ENCODE measurements at places on chromosomes 7 and 10. TPM values are rescaled to one million over a fixed set of nuclear protein-coding genes. Genes with fewer than 3 reads are reported as not detected.

TMEM178B gene
- 0.08 TPM for total RNA-seq

STAG3 gene
- 1.4 TPM for total RNA-seq

IFIT1 gene
- 27.1 TPM for total RNA-seq

TUBB8 gene
- total RNA-seq, result not detected

PON3 gene
- total RNA-seq, result not detected

ADARB2 gene
- not detected for total RNA-seq

ZNF117 gene
- 1.9 TPM for total RNA-seq

DOCK1 gene
- total RNA-seq, result 100 TPM

EPHB4 gene
- 83.1 TPM for total RNA-seq

ITPRID1 gene
- total RNA-seq, result not detected

CALML5 gene
- total RNA-seq, result not detected

NME8 gene
- not detected for total RNA-seq

TEX36 gene
- total RNA-seq, result not detected

Measured in smooth muscle cell of the coronary artery (primary cell).